ENCODE measurements at places on chromosomes 12 and 14. TPM values are rescaled to one million over a fixed set of nuclear protein-coding genes. Genes with fewer than 3 reads are reported as not detected.

Gene TBX3
- 0.89 TPM for total RNA-seq

Gene TCL1B
- not detected for total RNA-seq

Gene TAS2R46
- 1.0 TPM for total RNA-seq

Gene SYT1
- total RNA-seq, result 6.3 TPM

- no peak for DNase-seq
Observed at GRCh38 chr12:72491426-72491825, 219.3 kb downstream of the TRHDE start.

GRCh38 chr12:103105971-103106597 lies 148.6 kb downstream of the ASCL1 start:
- no peak for DNase-seq

DNA sequence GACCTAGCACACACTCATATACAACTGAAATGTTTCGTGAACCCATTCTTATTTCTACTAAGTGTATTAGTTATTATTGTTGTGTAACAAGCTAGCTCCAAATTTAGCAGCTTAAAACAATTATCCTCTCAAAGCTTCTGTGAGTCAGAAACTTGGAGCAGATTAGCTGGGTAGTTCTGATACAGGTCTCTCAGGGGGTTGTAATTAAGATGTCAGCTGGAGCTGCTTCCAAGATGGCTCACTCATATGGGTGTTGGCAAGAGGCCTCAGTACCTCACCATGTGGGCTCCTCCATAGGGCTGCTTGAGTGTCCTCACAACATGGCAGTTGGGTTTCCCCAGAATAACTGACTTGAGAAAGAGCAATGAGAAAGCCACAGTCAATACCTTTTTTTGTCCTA lies 9.8 kb downstream of the GPR135 start:
- no peak for DNase-seq

Gene TRPV4
- total RNA-seq, result 1.4 TPM

DNA sequence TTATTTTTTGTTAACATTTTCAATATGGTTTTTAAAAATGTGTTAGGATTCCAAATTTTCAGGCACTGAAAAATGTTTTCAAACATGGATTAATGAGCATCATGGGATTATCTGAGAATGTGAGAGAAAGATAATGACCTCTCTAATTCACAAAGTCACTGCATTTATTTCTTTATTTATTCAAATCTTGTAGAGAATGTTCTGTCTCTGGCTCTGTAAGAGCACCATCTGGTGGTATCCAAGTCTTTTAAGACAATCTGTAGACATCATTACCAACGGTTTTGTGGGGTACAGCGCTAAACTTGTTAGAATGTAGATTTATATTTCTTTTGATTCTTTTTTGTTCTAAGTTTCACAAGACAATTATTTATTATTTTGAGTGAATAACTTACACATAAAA lies 956.0 kb upstream of the NOVA1 start:
- DNase-seq, result no peak

GRCh38 chr12:7512553-7512952 lies 9.0 kb upstream of the CD163 start:
- no peak for DNase-seq

DNA sequence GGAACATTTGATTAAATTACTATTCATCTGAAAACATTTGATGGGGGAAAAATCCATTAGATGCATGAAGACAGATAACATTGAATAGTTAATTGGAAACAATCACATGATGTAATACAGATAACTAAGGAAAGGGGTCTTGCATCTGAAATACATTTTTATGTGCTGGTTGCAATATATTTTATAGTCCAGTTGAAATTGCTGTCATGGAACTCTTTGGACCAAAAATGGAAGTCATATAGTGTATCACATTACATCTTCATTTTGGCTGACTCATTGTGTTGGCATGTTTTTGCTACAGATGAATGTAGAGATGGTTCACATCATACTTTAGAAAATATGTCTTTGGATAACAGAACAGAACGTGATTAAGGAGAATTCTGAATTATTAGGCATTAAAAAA lies 43.0 kb upstream of the GNPNAT1 start:
- no peak for DNase-seq

DNA sequence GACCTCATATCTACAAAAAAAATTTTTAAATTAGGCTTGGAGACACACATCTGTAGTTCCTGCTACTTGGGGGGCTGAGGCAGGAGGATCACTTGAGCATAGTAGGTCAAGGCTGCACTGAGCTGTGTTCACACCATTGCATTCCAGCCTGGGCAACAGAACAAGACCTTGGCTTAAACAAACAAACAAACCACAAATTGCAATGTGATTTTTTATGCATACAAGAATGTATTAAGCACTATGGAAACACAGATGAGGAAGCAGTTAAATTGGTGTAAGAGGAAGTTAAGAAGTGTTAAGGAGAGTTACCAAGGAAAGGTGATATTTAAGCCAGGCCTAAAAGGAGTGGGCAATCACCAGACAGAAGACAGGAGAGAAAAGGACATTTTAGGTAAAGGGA lies 83.6 kb upstream of the HECTD1 start:
- DNase-seq, result no peak

Gene SNX6
- 80.5 TPM for total RNA-seq

- no peak for DNase-seq
Observed at GRCh38 chr12:131441060-131441396, 269.9 kb upstream of the SFSWAP start.

GRCh38 chr14:22892488-22892887 lies 9.5 kb downstream of the REM2 start:
- no peak for DNase-seq

Gene PRH2
- not detected for total RNA-seq

DNA sequence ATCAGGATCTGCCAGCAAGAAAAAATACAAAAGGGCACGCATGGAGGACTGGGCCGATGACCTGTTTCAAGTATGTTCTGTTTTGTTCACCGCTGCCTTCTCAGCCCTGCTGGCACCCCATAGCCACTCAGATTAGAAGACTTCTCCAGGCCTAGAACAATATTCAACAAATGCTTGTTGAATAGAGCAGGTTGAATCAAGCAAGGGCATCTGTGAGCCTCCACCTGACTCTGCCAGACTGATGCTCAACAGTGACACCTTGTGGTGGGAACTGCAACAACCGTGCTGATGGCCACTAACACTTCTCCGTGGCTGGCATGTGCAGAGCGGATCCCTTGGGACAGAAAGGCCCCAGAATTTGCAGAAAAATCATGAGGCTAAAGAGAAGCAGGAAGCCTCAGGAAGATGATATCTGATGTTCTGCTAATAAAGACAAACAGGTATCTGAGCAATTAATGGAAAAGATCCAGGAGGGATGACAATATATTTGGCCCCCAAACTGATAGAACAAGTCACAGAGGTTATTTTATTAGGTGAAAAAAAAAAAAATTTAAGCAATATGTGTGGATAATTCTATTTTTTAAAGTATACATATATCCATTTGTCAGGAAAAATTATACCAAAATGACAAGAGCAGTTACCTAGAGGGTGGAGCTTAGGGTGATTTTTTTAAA lies 114.3 kb downstream of the KSR2 start:
- DNase-seq, result no peak
